ENCODE measurements at places on chromosomes 7 and 10.
A peak's percentile ranks its signal among the peaks of the same experiment; 100 is the strongest.

GRCh38 chr7:27359181-27360125, 116.9 kb downstream of the EVX1 start:
- no peak for DNase-seq

- DNase-seq = peak; percentile 89
Measured at GRCh38 chr10:102752934-102753664, 9.4 kb downstream of the WBP1L start.

- DNase-seq = no peak
Measured at GRCh38 chr10:113572520-113573290, 19.9 kb downstream of the HABP2 start.

GRCh38 chr10:69892816-69893215, 91.1 kb downstream of the COL13A1 start:
- DNase-seq = peak; percentile 39

DNA sequence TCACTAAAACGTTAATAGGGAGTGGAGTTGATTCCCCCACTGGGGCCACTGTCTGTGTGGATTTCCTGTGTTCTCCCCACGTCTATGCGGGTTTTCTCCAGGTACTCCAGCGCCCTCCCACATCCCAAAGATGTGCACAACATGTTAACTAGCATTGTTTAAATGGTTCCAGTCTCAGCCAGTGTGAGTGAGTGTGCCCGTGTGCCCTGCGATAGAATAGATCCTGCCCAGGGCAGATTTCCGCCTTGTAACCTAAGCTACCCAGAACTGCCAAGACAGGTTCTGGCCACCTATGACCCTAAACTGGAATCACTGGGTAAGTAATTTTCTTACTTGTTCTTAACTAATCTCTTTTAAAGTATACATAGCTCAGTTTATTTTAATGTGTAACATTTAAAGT, 58.5 kb downstream of the CCDC6 start:
- no peak for DNase-seq

- peak; percentile 74 for DNase-seq
Measured at GRCh38 chr10:29160150-29160617, 128.7 kb upstream of the LYZL1 start.

GRCh38 chr10:89679986-89680385, 21.4 kb upstream of the KIF20B start:
- DNase-seq = no peak

- peak; percentile 68 for DNase-seq
Measured at GRCh38 chr10:101095550-101096213, 33.9 kb downstream of the KAZALD1 start.

DNA sequence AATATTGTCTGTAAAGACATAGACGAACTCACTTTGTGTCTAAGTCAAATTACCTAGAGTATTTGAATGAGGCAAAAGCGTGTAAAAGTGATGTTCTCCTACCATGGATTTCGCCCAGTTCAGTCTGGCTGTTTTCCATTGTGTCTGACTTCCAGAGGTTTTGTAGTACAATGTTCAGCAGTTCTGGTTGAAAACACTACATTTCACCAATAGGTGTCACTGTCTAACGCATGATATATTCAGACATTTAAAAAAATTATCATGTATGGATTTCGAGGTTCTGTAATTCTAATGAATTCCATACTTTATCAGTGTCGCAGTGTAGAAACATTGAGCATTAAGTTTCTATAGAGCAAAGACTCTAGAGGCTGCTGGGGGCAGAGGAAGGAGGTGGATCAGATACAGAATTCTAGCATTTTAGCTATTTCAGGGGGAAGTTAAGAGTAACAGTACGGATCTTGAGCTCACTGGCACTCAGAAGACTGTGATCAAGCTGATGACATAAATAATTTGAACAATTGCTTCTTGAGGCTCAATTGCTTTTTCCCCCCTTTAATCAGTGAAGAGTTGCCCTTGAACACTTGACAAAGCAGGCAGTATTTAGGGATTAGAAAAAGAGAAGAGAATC, 196.9 kb upstream of the RHOBTB1 start:
- DNase-seq = peak; percentile 86

GRCh38 chr7:74223711-74224510, 14.1 kb downstream of the LAT2 start:
- DNase-seq = no peak

DNA sequence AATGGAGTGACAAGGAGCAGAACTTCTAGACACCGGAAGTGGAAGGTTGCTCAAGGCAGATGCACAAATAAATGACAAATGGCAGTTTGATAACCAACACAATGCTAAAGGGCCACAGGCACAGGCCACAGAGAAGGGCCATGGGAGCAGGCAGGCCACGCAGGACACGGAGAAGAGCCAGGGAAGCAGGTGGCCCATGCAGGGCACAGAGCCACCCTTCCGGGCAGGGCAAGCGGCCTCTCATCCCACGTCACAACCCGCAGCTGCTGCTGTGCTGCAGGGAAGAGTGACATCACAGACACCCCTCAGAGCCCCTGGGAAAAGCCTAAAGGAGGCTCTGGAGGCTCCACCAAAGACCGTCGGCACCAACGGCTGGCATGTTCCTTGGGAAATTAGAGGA, 328.5 kb downstream of the PTPRN2 start:
- no peak for DNase-seq

DNA sequence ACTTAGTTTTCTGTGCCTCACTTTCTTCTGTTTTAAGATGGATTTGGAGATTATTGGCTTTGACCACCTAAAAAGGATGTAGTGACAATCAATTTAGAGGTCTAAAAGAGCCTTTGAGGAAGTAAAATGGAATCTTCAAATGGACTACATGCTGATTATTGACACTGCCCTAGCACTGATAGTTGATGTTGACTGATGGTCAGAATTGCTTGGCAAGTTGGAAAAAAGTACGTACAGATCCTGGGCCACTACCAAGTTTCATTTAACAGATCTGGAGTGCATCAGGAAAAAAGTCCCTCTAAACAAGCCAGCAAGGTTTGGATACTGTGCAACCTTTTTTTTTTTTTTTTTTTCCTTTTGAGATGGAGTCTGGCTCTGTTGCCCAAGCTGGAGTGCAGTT, 81.1 kb downstream of the TCF7L2 start:
- no peak for DNase-seq

- DNase-seq = no peak
Measured at GRCh38 chr10:5515948-5516761, 8.6 kb upstream of the CALML3 start.

DNA sequence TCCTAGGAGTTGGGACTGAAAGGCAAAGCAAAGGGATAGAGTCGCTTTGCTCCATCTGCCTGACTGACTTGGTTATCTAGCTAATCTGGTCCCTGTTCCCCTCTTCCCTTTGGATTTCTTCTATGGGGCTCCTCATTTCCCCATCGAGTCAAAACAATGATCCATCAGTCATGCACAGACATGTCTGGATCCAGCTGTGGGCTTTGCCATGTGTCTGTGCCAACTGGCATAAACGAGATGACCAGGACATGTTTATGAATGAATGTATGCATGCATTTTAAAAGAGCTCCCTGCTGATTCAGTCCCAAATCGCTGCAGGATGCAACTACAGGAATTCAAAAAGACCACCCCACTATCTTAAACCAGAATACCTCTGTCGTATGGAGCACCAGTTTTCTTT, 122.0 kb downstream of the ARL4A start:
- no peak for DNase-seq

DNA sequence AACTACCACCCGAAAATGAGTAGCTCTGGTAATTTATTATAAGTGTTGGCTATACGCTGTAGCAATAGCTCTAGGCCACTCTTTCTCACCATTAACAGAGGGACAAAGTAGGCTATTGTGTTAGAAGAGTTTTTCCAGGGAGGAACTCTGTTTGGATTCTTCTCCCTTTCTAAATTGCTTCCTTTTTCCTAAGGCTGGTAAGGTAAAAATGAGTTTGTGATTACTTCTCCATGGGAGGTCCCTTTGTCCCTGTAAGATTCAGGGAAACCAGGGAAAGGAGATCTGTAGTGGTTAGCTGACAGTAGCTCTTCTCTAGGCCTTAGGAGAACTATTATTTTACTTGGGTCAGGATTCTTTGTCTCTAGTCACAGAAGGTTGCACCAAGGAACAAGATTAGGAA, 23.2 kb upstream of the SEMA3E start:
- no peak for DNase-seq

GRCh38 chr7:148711191-148712102, 12.7 kb downstream of the CUL1 start:
- no peak for DNase-seq

DNA sequence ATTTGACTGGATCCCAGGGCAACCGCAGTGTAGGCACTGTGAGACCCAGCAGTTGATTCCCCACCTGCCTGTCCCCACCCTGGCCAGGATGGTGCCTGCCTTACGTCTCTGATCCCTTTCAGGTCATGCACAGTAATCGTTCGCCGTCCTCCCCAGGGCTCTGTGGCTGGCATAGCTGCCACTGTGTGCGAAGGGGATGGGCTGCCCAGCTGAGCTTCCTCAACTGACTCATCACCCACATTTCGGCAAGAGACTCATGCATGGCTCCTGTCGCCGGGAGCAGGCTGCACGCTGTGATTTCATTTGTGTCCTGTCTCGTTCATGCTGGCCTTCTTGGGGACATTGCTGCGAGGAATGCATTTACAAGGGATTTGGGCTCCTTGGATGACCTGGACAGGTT, 252.4 kb downstream of the KLF6 start:
- no peak for DNase-seq

DNA sequence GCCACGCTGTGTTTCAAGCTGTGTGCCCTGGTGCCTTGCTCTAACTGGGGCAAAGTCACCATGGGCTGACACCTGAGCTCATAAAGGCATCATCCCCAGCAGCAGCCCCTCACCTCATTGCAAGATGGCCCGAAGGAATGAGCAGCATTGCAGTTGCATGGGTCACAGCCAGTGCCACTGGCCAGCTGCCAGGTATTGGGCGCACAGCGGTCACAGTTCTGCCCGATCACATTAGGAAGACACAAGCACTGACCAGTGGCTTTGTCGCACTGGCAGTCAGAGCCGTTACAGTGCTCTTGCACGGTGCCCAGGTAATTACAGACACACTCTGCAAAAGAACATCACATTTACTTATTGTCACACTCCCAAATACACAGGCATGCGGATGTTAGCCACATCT, 51.1 kb downstream of the LAMB1 start:
- no peak for DNase-seq

- DNase-seq = no peak
Measured at GRCh38 chr7:17545348-17545747, 246.9 kb downstream of the AHR start.

DNA sequence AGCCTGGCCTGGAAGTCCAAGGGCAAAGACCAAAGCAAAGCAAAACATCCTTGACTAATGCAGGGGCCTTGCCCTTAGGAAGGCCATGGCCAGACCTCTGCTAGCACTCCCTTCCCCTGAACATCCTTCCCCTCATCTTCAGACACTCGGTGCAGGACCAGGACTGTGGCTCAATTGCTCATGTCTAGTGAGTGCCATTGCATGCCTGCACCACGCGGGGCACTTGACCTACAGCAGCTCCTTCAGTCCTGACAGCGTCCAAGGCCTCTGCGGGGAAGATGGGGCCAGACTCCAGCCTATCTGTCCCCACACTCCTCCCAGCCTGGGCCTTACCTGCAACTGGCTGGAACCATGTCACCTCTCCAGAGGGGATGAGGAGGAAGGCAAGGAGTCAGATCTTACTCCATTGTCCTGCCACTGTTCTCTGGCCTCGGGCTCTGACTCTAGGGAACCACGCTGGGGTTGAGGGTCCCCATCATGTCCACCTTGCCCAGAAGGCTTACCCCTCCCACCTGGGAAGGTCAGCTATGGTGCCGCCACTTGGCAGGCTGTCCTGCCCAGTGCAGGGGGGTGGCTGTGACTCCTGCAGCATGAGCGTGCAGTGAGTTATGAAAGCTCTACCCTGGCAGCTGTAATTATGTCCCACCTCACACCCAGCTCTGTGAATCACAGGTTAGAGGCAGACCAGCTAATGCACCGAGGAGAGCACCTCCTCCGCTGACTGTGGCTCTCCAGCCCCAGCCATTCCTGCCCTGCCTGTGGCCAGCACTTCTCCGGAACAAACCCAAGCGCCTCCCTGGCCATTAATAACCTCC, 16.1 kb downstream of the DRGX start:
- DNase-seq = peak; percentile 30

DNA sequence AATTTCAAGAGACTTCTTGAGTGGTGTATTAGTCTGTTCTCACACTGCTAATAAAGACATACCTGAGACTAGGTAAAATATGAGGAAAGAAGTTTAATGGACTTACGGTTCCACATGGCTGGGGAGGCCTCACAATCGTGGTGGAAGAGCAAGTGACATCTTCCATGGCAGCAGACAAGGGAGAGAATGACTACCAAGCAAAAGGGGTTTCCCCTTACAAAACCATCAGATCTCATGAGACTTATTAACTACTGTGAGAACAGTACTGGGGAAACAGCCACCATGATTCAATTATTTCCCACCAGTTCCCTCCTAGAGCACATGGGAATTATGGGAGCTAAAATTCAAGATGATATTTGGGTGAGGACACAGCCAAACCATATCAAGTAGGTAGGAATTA, 150.5 kb downstream of the PCDH15 start:
- DNase-seq = no peak

- no peak for DNase-seq
Measured at GRCh38 chr7:142327628-142328405, 70.0 kb upstream of the PRSS58 start.

DNA sequence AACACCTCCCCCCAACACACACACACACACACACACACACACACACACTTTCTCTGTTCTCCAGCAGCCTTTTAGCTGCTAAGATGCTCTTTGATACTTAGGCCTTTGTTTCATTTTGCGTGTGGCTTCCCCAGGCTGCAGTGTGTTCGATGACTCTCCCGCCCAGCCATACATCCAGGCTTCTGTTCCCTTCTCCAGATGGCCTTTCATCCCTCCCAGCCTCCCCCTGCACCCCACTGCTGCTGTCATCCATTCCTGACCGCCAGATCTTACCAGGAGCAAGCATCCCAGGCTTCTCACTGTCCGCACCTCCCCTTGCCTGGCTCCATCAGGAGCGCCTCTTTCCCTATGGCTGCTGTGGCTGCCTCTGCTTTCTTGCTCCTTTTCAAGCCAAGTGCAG, 77.8 kb upstream of the PPIF start:
- DNase-seq = no peak

GRCh38 chr10:99781734-99782429, 558 bp upstream of the ABCC2 start:
- DNase-seq = no peak

DNA sequence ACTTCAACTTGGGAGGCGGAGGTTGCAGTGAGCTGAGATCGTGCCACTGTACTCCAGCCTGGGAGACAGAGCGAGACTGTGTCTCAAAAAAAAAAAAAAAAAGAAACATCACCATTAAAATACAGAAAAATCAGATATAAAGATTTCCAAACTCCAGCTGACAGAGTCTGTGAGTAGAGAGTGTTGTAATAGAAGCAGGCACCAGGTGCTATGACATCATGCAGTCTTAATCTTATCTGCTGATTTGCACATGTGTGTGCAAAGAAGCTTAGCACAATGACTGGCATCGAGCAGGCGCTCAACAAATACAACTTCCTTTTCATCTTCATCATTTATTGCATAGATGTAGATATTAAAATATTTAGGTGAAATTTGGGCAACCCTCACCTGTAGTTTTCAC, 92.2 kb downstream of the PRKCQ start:
- no peak for DNase-seq

DNA sequence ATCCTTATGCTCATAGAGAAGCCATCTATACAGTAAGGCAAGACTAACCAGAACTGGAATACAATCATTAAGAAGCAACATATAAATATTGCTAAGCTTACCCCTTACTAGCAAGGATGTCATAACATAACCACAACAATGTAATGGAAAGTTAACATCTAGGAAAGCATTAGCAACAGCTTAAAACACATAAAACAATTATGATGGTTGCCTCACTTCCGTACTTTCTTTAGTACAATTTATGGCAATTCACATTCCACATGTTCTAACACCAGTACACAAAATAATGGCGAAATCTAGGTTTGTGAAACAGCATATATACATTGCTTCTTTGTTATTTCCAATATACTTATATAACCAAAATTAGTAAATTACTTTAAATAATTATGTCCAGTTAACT, 195.0 kb downstream of the AHR start:
- DNase-seq = peak; percentile 28

Measured in choroid plexus epithelial cell (primary cell).